ENCODE measurements at places on chromosomes 3 and 15. TPM values are rescaled to one million over a fixed set of nuclear protein-coding genes. Genes with fewer than 3 reads are reported as not detected.

The ONECUT1 gene
- not detected for total RNA-seq

The TRPM1 gene
- not detected for total RNA-seq

The CHRNB4 gene
- not detected for total RNA-seq

The TIGIT gene
- not detected for total RNA-seq

The SLC9C1 gene
- 0.70 TPM for total RNA-seq

The DAZL gene
- total RNA-seq, result not detected

Measured in smooth muscle cell of the coronary artery (primary cell).